ENCODE measurements at places on chromosomes 1 and 21.

DNA sequence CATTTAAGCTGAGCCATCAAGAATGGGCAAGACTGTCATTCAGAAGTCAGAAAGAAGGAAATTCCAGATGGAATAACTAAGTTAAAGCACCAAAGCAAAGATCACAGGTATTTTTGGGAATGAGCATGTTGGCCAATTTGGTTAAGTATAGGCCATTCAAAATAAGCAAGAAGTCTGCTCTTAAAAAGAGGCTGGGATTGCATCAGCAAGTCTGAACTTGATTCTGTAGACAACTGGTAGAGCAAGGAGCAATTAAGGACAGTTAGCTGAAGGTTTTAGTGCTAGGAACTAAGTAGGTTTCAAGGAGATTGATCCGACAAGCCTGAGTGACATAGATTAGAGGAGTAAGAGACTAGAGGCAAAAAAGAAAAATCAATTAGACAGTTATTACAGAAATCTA lies 8.4 kb downstream of the ANKRD45 start:
- no peak for DNase-seq

- DNase-seq, result no peak
Observed at GRCh38 chr1:58852731-58853485, 69.1 kb upstream of the JUN start.

DNA sequence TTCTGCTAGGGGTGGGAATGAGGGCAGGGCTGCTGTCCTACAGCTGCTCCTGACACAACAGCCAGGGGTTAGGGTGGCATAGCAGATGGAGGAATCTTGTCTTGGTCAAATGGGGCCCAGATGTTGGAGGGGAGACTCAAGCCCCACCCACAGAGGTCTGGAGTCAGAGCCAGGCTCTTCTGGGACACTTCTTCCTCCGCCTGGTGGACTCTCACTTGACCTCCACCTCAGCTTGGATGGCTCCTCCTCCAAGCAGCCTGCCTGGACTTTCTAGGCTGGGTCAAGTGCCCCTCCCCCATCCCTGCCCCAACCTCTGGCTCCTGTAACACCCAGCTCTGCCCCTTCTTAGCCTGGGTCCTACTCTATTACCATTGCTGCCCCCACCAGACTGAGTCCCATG lies 35.5 kb downstream of the EPHA2 start:
- DNase-seq, result no peak

DNA sequence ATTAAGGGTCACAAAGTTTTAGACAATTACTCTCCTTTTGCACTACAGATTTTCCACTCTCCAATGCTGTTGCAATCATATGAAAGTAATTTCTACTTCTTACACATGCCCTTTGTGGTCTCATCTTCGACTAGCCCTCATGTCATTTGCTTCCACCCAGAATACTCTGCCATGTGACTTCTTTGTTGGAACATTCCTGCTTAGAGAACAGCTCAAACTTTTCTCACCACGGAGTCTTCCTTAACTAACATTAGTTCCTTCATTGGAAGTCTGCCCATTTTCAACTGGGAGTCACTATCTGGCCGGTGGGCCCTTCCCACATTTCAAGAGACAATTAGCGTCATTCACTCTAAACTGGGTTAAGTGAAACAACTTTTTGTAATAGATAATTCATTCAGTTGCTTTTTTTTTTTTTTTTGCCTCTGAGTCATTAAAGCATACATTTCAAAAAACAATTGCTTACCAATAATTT lies 142.6 kb upstream of the PALMD start:
- DNase-seq, result no peak

- DNase-seq, result no peak
Observed at GRCh38 chr1:30172757-30173156, 550.6 kb downstream of the MATN1 start.

GRCh38 chr1:214927796-214928195 lies 154.7 kb upstream of the KCNK2 start:
- DNase-seq, result no peak

DNA sequence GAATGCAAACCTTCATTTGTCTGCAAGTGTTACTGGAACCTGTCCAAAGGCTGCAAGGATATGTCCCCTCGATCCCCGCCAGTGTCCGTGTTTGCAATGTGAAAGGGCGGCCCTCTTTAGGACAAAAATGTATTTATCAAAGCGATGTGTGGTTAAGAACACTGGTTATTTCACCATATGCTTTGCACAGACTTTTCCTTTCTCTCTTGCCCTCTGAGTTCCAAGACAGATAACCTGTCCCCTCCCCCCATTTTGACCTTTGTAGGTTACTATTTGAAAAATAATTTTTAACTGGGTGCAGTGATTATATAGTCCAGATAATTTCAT lies 1.8 kb downstream of the CHRM3 start:
- no peak for DNase-seq

DNA sequence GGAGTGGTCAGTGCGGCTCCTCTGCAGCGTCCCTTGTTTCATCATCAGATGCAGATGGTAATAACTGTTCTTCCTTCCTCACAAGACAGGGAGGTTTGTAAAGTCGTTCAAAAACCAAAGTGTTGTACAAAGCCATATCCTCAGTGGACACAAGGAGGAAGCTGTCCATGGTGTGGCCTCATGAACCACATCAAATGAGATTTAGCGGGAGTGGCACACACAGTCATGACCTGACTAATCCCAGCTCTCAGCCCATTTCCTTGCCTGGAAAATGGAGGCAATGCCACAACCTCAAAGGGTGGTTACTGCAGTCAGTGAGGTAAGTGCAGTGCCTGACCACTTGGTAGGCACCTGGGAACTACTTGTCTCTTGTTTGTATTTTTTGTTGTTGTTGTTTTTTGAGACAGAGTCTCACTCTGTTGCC lies 13.4 kb downstream of the ENTREP3 start:
- no peak for DNase-seq

GRCh38 chr1:91121366-91121765 lies 99.5 kb upstream of the ZNF644 start:
- DNase-seq, result no peak
